Cerebellar nuclear complex (tissue), 1 donor: ENCODE measurements at places on chromosomes 3 and 15.

- DNase-seq: no peak
Observed at GRCh38 chr3:170331143-170331542, 26.4 kb upstream of the SKIL start.

- no peak for DNase-seq
Observed at GRCh38 chr15:36609793-36610192, 30.4 kb downstream of the CDIN1 start.

DNA sequence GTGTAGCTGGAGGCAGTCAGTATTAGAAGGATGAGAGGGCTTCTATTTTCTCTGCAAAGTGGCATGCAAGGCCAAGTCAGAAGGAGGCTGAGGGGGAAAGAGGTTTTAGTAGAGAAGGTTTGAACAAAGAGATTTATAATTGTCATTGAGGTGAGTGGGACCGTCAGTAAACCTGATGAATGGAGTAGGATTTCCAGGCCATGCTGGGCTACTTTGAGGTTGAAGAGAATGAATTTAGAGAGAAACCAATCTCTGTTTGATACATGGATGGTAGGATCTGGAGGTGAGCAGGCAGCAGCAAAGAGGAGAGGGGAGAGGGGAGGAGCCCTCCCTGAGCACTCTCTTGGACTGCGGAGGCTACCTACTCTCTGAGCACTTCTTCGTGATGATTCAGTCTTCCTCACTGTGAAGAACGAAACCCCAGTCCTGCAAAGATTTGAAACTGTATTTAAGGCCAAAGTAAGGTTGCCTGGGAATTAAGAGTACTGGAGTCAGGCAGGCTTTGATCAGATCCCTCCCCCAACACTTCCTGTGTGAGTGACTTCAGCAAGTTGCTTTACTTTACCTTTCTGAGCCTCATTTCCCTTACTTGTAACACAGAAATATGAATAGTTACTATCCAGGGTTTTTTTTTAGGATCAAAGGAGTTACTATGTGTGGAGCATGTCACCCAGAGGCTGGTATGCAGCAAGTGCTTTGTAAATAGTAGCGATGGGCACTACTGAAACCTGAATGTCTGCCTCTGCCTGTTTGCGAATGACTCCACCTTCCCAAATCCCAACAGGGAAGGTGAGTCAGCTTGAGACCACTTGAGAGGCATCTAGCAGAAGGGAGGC, 75.8 kb downstream of the RPL39L start:
- DNase-seq: no peak

- DNase-seq: no peak
Observed at GRCh38 chr15:70469651-70470555, 293.5 kb downstream of the UACA start.

DNA sequence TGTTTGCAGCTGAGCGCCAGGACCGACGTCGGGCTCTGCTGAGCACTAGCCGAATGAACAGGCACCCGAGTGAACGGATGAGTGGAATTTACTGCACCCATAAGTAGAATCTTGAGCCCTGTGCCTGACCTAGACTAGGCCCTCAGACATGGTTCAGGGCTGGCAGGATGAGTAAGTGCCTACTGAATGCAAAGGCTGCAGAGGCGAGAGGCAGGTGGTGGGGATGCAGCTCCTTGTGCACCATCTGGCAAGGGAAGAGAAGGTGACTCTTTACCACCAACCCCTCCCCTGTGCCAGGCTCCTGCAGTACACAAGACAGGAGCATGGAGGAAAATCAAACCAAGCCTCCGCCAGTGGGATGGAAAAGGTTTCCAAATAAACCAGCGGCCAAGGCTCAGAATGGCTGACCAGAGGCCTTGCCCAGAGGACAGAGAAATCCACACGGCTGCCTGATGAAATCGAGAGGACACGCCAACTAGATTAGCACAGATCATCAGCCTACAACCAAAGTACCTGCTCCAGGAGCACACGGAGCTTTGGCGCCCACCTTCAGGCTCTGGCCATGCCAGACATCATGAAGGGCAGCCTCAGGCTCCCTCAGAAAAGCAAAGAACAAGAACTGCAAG, 141.7 kb upstream of the IQSEC1 start:
- peak; percentile 57 for DNase-seq

- no peak for DNase-seq
Observed at GRCh38 chr3:115980709-115981108, 357.4 kb downstream of the GAP43 start.

DNA sequence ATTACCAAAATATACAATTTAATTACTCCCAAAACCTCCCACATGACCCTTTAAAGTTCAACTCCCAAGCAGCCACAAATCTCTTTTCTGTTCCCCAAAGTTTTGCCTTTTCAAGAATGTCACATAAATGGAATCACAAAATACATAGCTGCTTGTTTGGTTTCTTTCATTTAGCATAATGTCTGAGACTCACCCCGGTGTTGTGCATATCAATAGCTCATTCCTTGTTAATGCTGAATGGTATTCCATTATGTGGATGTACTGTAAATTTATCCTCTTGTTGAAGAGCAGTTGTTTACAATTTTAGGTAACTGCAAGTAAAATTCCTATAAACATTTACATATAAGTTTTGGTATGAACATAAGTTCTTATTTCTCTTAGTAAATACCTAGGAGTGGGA, 15.5 kb downstream of the NAA50 start:
- DNase-seq: no peak

- DNase-seq: no peak
Observed at GRCh38 chr3:22700876-22701275, 502.3 kb upstream of the UBE2E2 start.

DNA sequence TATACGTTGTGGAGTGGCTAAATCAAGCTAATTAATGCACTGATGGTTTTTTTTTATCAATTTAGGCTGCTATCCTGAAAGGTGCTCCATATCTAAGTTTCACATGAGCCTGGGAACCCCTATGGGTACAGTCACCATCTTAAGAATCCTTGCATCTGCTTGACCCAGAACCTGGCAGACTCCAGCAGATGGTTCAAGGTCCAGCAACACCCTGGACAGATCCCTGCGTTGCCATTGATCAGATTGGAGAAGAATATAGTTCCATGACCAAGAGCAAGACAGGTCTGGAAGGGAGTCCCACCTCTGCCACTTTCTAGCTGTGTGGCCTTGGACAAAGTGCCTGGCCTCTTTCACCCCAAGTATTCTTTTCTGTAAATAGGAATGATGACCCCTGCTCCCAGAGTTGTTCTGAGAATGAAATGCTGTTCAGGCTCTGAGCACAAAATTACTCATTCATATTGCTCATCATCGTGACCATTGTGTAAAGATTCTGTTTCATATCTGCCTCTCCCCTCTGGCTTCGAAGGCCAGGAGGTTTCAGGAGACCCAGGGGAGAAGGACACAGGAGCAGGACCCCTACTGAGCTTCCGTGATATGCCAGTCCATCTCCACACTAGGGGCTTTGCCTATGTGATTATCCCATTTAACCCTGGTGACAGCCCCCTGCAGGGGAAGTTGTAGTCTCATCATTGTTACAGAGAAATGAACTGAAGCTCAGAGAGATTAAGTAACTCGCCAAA, 30.0 kb upstream of the TSEN2 start:
- DNase-seq: no peak

- no peak for DNase-seq
Observed at GRCh38 chr3:187679638-187680396, 9.6 kb upstream of the SST start.

DNA sequence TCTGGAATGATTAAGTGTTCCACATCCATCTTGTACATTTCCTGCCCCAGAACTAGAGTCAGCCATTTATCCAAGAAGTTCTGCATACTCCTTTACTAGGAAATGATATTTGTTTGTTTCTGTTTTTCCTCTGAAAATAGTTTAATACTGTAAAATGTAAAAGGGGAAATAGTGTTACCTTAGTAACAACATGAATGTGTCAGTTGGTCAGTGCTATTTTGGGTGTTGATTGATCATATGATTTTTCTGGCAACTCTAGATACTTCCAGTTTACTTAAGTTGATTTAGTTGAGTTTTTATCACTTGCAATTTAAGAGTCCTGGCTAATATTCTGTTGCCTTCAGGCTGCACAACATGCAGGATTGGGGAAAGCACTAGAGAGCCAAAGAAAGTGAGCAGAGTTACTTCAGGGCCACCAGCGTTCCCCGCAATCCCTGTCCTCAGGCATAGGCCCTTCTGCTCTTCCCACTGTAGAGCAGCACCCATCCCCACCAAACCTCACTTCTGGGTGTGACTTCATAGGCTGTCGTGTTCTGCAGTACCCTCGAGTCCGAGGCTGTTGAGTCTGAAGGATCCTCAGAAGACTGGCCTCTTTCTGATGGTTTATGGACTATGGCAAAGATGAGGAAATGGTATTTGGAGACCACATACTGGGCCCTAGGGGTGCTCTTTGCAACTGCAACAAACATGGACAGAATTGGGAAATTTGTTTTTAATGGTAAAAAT, 69.0 kb downstream of the CHD2 start:
- DNase-seq: no peak
